Stimulated activated CD4-positive, alpha-beta T cell treated with anti-CD3 and anti-CD28 coated beads, Interleukin-15, amount 100 ng/mL, for 1 hour (primary cell): ENCODE measurements at places on chromosomes 11 and 22.

DNA sequence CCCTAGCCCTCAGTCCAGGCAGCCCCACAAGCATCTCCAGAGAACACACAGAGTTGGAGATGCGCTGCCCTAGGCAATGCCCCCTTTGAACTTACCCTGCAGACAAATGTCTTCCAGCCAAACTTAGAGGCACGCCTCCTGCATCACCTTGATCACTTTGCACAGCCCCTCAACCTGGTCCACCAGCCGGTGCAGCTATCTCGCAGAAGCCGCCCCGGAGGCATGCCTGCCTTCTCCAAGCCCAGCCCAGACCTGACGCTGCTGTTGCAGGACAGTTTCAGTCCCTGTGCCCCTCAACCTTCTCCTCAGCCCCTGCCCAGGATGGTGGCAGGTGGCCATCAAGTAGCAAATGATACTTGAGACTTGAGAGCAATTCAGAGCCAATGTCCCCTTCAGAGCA is 16.7 kb upstream of the POU2AF1 start:
- DNase-seq, result no peak

- DNase-seq, result no peak
These were observed 1.1 kb upstream of the IGLL5 start for GRCh38 chr22:22886546-22886945.

- DNase-seq, result no peak
These were observed 10.1 kb downstream of the C11orf91 start for GRCh38 chr11:33690290-33691065.

DNA sequence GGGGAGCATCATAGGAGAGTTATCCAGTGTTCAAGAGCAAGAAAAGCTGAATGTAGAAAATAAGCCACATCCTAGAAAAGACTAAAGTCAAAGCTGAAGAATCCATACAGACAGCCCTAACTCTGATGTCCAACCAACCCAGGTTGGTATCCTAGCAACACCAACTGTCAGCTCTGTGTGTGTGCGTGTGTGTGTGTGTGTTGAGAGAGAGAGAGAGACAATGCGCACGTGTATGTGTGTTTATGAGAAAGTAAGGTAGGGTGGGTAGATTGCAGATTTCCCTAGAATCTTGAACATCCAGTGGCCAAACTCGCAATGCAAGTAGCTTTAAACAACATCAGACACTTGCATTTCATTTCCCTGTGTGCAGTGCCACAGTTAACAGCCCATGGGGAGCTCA is 274.9 kb downstream of the FAM181B start:
- DNase-seq, result no peak

DNA sequence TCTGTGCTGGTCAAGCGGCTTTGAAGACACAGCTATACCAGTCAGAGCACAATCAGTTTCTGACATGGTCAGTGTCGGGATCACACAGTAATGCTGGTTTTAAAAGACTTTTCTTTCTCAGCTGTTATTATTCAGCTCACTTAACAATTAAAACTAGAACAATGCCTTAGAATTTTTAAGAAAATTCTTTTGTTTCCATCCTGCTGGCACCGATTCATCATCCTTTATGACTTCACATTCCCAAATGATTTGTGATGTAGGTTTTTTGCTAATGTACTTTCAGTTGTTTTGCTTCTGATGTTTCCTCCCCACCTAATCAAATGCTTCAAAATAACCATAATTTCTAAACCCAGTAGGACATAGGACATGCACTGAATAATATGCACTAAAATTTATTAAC is 34.5 kb upstream of the OLFML1 start:
- DNase-seq, result no peak

DNA sequence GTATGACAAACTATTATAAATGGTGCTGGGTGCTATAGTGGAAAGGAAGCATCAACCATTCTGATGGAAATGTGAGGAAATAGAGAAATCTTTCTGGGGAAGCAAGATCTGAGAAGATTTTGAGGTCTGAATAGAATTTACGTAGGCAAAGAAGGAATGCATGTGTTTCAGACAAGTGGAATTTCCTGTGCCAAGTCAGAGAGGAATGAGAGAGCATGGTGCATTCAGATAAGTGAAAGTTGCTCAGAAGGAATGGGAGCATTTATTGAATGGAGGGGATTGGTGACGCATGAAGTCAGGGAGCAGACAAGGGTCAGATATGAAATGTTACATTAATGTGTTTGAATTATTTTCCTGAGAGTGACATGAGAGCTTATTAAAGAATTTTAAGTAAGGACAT is 725.5 kb downstream of the METTL15 start:
- DNase-seq, result no peak

DNA sequence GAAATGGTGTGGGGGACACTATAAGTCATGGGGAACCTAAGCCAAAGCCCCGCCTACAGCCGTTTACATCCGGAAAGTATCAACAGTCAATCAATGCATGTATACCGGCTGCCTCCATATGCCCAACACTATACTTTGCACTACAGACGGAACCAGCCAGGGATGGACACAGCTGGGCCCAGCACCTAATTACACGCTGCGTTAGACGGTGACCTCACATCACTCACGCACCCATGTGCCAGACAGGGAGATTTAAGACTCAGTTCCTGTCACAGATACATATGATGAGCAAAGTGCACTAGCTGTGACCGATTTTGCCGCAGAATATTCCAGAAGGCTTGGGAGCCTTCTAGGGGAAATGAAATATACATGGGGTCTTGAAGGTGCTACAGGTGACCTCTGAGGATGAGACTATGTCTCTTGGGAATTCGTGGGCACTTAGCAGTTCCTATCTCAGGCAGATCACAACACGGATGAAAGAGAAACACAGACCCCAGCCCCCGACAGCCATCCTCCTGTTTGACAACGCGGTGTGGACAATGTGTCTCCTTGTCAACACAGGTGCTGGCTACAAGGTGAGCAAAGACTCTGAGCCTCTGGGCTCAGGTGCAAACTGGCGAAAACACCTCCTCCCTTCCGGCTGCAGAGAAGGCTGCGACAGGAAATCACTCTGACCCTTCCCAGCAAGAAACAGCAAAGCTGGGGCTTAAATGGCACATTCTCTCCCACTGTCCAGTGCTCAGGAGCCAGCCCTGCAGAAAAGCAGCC is 8.0 kb downstream of the AHNAK start:
- no peak for DNase-seq

- DNase-seq, result no peak
These were observed 75.2 kb upstream of the KIRREL3 start for GRCh38 chr11:127075758-127076157.

GRCh38 chr11:43895601-43896000 is 15.0 kb downstream of the ALKBH3 start:
- DNase-seq, result no peak

- DNase-seq, result no peak
These were observed 451 bp upstream of the HDHD5 start for GRCh38 chr22:17159504-17159951.

GRCh38 chr11:116732271-116733042 is 40.3 kb downstream of the BUD13 start:
- DNase-seq, result peak; percentile 18

DNA sequence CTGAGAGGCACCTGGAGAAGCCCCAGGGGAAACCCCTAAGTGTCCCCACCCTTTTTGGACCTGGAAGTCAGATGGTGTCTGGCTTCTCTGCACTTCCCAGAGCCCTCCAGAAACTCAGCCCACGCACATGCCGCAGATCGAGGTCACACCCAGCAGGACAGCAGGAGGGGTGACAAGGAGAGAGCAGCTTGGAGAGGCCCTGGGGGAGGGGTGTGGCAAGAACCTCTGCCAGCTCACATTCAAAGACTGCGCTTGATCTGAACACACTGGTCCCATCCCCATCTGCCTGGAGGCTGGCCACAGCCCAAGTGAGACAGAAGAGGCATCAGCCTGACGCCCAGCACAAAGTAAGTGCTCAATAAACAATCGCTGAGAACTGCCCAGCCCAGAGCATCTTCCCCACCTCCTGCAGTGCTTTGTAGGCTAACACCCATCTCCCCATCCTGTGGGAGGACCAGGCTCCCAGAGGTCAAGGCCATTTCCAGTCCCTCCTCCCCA is 21.4 kb downstream of the TMPRSS6 start:
- no peak for DNase-seq

GRCh38 chr11:35875466-35875865 is 68.4 kb upstream of the LDLRAD3 start:
- no peak for DNase-seq

DNA sequence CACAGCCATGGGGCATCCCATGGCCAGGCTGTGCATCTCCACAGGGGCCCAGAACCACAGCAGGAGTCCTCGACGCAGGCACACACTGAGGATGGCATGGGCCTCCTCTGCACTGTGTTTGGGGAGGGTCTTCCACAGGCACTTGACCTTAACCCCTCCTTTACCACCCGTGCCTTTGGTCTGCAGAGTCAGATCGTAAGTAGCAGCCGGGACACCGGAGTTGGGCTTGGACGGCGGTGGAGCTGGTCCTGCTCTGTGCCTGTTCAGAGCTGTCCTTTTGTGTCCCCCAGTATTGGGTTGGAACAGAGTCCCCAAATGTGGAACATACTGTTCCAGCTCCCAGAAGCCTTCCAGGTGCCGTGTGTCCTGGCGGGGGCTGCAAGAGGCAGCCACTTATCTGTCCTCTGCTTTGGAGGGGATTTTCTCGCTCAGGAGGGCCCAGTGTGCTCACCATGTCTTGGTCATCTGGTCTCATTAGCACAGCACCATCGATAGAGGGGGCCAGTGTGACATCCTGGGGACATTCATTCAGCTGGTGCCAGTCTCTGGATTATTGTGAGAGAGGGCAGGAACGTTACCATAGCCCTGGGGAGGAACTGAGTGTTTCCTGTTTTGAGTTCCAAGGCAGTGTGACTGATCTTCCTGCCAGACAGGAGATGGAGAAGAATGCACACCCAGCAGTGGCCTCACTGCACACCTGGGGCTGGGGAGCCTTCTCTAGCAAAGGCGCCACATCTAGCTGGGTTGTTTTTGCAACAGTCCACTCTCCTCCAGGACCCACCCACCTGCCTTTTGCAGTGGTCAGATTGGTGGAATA is 12.4 kb downstream of the CRELD2 start:
- DNase-seq, result no peak

DNA sequence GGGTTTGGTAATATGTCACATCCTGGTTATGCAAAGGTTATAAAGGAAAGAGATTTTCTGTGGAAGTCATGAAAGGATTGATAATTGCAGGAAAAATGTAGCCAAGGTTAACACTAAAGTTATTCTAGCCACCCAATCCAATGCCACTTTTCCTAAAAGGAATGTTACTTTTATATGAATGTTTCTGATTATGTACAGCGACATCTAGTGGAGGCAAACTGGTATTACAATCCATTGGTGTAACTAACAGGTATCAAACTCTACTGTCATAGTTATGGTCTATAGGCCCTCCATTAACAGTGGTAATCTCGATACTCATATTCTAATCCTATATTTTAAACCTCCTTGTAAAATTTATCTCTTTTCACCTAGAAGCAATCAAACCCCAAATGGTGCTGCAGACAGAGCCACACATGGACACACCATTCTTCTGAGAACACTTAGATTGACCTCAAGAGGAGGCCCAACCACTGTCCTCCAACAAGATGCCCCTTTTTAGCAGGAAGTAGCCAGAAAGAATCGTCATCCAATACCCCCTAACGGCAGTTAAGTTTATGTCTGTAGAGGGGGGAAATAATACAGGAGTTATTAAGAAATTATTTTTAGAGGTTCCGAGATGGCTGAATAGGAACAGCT is 74.9 kb upstream of the RAG2 start:
- DNase-seq, result no peak

DNA sequence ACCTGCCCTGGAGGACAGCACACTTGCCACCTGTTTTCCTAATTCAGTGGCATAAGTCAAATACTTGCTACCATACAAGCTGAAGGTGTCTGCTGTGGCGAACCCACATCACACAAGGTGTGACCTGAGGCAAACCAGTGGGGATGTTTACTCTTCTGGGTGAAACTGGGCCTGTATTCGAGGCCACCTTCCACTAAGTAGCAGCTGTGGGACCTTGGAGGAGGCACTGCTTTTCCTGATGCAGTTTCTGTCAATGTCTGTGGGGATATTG is 927.4 kb downstream of the BRD1 start:
- no peak for DNase-seq
